ENCODE measurements at places on chromosomes 11 and 22.

DNA sequence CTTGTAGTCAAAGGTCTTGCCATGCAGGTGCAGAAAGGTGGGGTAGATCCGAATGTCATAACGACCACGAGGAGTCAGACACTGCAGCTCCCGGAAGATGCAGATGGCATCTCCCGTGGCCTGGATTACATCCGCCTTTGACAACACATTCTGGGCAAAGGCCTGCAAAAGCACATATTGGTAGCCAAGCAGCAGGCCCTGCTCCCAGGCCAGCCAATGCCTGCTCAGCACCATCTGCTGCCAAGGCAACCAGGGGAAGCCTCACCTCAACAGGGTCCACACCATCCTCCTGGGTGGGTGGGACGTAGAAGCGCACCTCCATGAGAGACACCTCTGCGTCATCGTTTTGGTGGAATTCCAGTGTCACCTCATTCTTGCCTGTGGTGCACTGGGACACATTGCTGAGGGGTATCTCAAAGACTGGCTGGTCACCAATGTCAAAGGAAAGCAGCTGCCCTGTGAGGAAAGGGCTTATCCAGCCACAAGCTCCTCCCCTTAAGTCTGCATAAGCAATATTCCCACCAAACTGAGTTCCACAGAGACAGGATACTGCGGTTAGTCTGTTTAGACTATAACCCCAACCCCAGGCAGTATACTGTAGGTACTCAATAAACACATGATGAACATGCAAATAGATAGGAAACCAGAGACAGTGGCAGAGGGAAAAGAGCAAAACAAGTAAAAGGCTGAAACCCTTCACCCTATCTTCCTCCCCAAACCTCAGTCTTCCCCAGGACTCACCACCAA is 2.8 kb downstream of the SSRP1 start:
- no peak for DNase-seq

GRCh38 chr22:30245985-30246813 is at the start of gene LIF:
LIF (minus strand) TSS chr22:30246759; CDS start chr22:30246695, 64 bp downstream.
- DNase-seq: no peak

DNA sequence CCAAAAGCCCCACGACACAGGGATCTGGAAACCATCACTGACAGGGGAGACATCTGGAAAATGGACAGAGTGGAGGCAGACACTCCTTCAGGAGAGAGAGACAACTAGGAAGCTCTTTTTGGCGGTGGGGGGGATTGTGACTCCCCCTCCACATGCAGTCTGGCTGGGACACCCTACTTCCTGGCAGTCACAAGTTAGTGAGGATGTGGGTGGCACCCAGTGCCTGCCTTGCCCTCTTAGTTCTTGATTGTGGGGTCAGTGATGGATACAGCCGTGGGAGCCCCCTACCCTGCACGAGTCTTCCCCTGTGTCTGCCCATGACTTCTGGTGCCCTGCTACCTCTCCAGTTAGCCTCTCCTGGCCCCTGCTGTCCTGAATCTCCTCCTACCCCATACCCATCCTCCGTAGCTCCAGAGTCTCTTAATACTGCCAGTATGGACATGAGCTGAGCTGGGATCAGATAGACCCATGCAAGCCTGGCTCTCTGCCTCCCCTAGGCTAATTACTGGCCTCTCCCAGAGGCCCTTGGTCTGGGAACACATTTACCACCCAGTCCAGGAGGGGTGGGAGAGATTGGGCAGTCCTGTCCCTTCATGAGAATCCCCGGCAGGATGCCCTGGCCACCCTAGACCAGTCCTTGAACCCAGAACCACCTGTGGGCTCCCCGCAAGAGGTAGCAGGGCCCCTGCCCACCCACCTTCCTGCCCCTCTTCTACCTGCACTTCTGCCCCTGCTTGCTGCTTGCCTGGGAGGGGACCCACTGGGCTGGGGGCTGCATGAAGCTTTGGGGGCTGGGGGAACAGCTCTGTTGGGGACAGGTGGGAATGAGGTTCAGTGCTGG is 22.8 kb downstream of the RHBDD3 start:
- no peak for DNase-seq

DNA sequence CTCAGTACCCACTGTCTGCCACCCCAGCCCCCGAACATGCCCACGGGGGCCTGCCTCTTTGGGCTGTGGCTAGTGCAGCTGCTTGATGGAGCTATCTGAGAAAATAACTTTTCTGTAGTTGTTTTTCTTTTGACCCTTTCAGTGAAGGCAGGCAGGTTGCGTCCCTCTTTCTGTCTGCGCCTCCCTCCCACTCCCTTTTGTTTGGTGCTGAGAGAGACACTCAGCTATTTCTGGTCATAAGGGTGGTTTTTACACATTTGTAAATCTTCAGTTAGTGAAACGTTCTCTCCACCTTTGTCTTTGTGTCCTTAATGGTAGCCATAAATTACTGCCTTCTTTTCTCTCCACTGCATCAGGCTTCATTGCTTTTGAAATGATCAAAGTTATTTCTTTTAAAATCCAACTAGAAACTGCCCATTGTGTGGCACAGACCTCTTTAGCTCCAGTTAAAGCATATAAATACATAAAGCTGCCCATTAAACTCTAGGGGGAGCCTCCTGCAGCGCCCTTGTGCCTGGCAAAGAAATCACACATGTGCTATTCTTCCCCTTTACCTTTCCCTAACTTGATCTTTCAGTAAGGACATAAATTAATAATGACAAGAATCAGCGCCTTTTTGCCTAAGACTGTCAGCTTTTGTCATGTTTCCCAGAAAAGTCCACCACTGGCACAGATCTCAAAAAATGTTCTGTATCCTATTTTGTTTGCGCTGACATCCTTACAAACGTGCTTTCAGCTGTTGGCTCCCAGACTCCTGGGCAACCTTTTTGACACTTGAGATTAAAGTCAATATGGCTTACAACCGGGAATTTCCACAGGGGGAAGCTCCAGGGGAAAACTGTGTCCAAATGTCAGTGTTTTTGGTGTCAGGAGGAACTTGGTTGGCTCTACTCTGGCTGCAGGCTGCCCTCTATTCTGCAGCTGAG is 1.7 kb upstream of the SCUBE2 start:
- no peak for DNase-seq

- no peak for DNase-seq
Measured at GRCh38 chr11:6022956-6023355, 7.6 kb downstream of the OR56A1 start.

DNA sequence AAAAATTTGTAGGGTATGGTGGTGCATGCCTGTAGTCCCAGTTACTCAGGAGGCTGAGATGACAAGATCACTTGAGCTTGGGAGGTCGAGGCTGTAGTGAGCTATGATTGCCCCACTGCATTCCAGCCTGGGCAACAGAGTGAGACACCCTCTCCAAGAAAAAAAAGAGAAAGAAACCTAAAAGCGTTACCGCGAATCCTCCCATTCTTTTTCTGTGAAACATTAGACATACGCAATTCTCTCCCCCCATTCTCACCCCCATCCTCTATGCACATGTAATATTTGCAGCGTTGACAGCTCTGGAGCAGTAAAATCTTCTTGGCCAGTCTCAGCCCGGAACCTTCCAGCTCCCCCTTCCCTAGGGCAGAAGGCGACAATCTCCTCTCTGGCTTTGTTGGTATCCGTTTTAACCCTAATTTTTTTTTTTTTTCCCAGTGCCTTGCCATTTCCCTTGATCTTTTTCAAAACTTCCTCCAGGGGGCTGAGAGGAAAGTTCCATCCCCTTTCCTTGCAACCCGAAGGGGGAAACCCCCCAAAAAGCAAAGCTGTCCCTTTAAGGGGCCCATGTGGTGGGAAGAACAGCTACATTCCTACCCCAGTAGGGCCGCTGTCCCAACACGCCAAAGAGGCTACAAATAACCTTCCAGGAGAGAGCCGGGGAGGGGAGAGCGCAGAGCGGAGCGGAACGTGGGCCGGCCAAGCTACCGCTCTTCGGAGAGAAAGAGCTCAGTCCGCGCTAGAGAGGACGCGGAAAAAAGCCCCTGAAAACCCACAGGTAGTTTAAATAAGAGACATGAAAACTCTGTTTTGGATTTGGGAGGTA is 1.9 kb downstream of the LRP4 start:
- DNase-seq: no peak

DNA sequence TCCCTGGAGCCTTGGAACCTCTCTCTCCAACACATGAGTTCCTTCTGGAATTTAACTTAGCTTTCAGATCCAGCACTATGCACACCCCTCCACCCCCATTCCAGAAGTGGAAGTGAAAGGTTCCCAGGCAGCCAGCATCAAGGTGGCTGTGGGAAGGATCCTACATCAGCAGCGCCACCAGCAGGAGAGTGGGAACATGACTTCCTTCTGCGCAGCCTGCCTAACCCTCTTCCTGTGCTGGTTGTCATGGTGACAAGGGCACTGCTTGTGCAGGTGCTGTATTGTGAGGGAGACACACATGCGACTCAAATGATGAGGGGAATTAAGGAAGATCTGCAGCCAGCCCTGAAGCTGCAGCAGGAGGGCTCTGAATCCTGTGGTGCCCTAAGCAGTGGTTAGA is 904.5 kb upstream of the API5 start:
- no peak for DNase-seq
